Renal pelvis (tissue), 12 donors: ENCODE measurements at places on chromosomes 13 and 19. TPM values are rescaled to one million over a fixed set of nuclear protein-coding genes. Genes with fewer than 3 reads are reported as not detected.

KCNK6 gene
- polyA plus RNA-seq = 4.2 TPM

ZNF460 gene
- 4.7 TPM for polyA plus RNA-seq

CD79A gene
- polyA plus RNA-seq = 0.39 TPM

C19orf73 gene
- 1.4 TPM for polyA plus RNA-seq

- no peak for DNase-seq
These were observed 117.5 kb downstream of the POU4F1 start for GRCh38 chr13:78485803-78486202.
